Erythroblast (primary cell): ENCODE measurements at places on chromosomes 13 and 19.

- no peak for DNase-seq
Observed at GRCh38 chr19:47569331-47569730, 3.6 kb downstream of the ZNF541 start.

- no peak for DNase-seq
Observed at GRCh38 chr13:97445522-97446187, 11.7 kb downstream of the RAP2A start.

DNA sequence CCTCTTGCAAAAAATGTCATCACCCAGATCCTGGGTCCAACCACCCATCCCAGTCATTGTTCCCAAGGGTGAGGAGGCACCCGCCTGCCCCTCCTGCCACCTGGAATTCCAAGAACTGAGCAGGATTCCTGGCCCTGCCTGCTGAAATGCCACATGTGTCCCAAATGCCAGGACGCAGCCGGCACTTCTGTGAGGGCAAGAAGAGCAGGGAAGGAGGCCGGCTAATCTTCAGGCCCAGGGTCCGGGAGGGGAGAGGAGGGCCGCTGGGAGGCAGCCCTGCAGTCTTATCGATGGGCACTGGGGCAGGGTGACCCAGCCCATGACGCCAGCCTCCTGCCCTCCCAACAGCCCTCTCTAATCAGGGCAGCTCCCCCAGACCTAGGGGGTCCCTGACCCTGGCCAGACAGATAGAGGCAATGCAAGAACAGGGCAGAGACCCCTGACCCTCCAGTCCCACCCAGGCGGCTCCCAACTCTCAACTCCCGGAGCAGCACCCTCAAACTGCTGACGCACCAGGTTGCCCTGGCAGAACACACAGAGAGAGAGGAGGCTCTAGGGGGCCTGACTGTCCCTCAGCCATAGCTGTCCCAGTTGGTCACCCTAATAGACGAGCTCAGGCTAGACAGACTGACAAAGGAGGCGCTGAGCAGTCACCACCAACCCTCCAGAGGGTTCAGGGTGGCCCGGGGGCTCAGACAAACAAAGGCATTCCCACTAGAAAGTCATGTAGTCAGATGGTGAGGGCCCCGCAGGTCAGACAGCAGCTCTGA lies 1.5 kb downstream of the MFSD12 start:
- DNase-seq, result no peak

DNA sequence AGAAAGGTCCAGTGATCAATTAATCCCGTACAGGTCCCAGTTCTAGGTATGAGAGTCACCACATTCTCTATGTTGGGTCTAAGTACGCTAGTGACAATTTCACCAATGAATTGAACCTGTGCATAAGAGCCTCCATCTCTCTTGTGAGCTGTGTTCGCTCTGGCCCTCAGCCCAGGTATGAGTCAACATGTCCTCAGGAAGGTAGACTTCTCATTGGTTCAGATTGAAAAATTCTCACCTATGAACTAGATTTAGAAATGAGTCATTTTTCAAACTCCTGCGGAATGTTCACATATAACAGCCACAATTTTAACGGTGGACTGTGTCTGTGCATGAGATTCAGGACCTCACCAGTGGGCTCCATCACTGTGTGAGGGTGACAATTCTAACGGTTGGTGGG lies 12.7 kb upstream of the ZNF43 start:
- DNase-seq, result no peak

- no peak for DNase-seq
Observed at GRCh38 chr13:20754009-20754408, 19.8 kb downstream of the EEF1AKMT1 start.

DNA sequence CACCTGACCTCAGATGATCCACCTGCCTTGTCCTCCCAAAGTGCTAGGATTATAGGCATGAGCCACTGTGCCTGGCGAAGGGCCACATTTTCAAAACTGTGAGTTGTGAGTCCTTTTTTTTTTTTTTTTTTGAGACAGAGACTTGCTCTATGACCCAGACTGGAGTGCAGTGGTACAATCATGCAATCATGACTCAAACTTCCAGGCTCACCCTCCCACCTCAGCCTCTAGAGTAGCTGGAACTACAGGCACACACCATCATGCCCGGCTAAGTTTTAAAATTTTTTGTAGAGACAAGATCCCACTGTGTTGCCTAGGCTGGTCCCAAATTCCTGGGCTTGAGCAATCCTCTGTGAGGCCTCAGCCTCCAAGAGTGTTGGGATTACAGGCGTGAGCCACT lies 3.8 kb upstream of the MYPOP start:
- DNase-seq, result no peak
